ENCODE measurements at places on chromosomes 3 and 15.

DNA sequence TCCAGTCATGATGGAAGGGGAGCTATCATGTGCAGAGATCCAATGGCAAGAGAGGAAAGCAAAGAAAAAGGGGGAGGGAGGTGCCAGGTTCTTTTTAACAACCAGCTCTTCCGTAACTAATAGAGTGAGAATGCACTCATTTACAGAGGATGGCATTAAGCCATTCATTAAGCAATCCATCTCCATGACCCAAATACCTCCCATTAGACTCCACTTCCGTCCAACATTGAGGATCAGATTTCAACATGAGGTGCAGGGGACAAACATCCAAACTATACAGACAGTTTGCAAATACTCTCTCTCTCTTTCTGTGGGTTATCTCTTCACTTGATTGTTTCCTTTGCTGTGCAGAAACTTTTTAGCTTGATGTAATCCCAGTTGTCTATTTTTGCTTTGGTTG lies 21.2 kb downstream of the ZDHHC23 start:
- no peak for DNase-seq

GRCh38 chr3:33954956-33955355 lies 156.5 kb downstream of the PDCD6IP start:
- no peak for DNase-seq

- no peak for DNase-seq
Measured at GRCh38 chr3:141878326-141878725, 1.9 kb downstream of the ATP1B3 start.

GRCh38 chr3:125129512-125129997 lies 73.8 kb upstream of the HEG1 start:
- no peak for DNase-seq

DNA sequence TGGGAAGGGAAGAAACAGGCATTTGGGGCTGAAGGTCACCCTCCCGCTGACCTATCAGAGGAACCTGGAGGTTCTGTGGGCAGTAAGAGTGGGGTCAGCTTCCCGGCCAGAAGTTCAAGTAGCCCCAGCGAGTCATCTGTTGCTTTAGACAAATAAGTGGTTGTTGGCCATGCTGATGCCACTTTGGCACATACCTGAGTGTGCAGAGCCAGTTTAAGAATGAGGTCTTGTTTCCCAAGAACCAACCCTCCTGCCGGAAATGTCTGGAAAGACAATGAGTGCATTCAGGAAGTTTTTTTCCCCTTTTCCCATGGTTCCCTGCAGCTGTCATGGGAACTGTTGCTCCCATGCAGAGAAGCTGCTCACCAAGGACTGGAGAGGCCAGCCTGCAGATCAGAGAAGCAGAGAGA lies 166.7 kb downstream of the ZNF621 start:
- DNase-seq: no peak

GRCh38 chr3:12471241-12471640 lies 13.0 kb upstream of the TSEN2 start:
- peak; percentile 16 for DNase-seq

DNA sequence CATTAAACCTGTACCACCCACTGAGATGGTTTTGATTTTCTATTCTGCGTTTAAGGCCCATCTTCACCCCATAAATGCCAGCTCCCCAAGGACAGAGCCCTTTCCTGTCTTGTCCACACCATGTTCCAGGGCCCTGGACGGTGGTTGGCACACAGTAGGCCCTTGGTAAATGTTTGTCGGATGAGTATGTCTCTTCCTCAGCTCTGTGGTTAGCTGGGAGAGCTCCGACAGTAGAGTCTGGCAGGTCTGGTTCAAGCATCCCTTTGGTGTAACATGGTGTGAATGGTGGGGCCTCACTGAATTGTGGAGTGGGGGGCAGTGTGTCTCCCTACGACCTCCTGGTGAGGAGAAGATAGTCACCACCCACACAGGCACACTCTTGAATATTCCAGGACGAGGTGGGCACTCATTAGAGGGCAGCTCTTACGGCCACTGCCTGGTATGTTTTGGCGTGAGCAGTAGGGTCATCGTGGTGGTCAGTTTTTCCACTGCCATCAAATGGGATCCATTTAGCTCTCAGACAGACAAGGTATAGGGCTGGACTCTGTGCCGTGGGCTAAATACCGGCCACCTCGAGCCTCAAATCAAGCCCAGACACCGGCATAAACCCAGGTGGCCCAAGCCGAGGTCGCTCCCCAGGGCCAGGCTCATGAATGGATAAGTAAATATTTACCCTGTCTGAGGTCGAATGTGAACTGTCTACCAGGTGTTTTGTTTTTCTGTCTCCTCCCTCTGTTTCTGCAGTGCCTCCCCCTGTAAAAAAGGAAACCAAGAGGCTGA lies 61.3 kb downstream of the SMAD3 start:
- DNase-seq: no peak

- no peak for DNase-seq
Measured at GRCh38 chr15:92870010-92870591, 30.0 kb upstream of the CHD2 start.

GRCh38 chr3:39429466-39429865 lies 22.9 kb downstream of the RPSA start:
- no peak for DNase-seq

- no peak for DNase-seq
Measured at GRCh38 chr15:22794063-22794462, 7.6 kb downstream of the NIPA1 start.

GRCh38 chr3:129419476-129419875 lies 9.0 kb downstream of the EFCAB12 start:
- no peak for DNase-seq

GRCh38 chr3:41276191-41276590 lies 76.9 kb downstream of the CTNNB1 start:
- DNase-seq: no peak

DNA sequence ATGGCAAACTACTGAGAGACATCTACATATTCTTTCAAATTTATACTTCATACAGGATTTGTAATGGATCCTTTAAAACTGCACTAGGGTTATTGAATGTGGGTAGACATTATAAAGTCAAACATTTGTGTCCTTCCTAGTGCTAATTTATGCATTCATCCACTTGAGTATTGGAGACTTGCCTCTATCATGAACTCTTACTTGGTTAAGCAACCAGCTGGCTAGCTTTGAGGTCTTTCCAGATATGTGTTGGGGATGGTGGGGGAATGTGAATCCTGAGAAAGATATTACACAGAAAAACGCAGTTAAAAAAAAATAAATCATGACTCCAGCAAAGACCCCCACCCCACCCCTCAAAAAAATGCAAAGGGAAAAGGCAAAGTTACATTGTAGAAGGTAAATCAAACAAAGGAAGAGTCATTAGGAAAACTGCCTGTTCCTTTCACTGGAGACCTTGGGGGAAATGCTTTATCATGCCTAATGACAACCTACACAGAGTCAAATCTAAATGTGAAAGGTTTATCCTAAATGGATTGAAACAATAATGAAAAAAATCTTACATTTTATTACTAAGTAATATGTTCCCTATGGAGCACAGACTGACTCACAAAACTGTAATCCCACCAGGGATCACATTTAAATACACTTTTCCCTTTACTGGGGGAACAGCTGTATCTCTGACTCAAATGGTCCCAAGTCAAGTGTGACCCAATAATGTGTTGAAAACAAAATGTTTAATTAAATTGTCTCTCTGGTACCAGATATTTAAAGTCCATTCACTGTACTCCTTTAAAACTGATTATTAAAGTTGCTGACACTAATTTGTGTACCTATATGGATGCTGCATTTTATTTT lies 522.3 kb downstream of the ROBO1 start:
- DNase-seq: no peak

DNA sequence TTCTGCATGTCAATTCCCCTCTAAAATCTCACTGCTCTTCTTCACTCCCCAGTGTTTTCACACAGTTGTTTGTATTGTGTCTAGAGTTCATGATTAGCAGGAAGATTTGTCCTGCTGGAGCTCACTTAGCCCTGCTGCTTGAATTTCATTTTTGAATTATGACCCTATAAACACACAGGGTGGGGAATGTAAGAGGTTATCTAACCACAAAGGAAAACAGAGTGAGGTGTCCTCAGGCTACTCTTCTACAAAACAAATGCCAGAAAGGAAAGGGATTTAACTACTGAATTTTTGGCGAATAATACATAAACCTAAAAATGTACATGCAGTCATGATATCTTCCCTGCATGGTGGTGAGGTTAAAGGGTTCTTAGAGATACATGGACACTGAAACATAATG lies 215.1 kb upstream of the CNTN4 start:
- no peak for DNase-seq

- DNase-seq: no peak
Measured at GRCh38 chr15:64461721-64462162, 1.4 kb downstream of the ZNF609 start.

GRCh38 chr3:175346573-175347356 lies 487.6 kb downstream of the NAALADL2 start:
- DNase-seq: no peak

DNA sequence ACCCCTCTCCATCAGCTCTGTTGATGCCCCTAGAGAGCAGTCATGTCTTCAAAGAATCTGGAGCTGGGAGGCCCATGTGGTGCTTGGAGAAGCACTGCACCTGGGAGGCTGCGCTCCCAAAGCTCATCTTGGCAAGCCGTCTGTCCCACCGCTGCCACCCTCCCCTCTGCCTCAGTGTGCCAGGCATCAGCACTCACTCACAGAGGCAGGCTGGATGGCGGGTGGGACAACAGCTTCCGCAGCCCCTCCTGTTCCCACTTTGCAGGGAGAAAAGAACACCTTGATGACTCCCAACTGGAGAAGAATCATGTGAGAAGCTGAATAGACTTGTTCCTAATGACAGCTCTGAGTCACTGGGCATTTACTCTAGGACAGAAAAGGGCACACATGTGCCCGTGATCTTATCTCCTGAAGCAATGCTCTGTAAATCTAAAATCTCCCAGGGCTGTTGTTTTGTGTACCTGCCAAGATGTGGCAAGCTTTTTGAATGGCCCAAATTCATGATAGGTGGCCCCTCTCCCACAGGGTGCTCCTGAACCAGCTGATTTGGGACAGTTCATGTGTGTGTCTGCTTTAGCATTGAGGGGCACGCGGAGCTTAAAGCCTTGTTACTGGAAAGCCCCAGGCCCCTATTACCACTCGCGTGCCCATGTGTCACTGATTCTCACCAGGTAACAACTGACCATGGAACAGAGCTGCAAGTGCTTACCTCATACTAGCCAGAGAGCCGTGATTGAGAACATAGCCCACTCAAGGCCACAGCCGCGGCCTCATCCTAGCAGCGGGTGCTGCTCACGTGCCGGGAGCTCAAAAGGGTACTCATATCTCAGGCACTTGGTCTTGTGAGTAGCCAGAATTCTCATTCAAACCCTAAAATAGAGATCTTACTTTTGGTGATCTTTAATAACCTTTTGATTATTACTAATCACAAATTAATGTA lies 104.4 kb downstream of the DNAJB8 start:
- DNase-seq: no peak

DNA sequence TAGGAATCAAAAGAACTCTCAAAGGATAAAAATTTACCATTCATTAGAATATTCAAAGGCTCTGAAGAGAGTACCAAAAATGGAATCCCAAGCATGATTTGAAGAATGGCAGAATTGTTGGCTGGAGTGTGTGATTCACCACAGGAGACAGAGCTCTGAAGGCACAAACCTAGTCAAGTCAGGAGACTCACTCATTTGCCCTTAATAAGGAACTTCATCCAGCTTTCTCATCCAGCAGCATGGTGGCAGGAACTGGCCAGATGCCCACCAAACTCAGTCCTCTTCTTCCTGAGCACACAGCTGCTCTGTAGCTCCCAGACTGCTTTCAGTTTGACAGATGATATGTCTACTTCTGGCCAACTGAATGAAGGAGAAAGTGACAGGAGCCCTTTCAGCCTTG lies 16.5 kb upstream of the HEG1 start:
- DNase-seq: no peak

DNA sequence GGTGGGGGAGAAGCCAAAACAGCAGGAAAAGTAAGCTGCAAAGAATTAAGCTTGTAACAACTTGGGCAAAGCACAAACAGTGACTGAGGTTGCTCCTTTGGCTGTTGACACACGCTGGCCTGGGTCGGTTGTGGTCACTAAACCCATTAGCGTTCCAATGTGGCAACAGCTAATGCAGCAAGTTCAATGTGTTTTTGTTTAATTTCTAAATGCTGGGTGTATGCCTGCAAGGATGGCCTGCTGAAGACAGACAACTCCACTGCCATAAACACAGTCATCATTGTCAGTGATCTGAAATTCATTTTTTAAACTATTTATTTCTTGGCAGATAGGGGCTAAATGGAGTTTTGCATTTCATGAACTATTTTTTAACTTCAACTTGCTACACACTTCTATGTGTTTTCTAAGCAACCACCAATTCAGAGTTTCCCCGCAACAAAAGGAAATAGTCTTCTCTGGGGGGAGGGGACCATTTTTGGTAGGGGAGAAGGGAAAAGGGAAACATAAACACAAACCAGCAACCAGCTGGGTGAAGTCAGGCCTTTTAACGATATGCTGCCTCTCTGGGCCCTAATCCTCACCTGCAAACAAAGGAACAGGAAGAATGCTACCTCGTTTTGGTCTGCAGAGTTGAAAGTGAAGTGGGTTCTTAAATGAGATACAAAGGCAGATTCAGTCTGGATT lies 34.8 kb upstream of the WNT5A start:
- no peak for DNase-seq

- no peak for DNase-seq
Measured at GRCh38 chr3:156558389-156558788, 3.5 kb upstream of the SSR3 start.

- DNase-seq: no peak
Measured at GRCh38 chr3:16897254-16897926, 12.6 kb downstream of the PLCL2 start.

DNA sequence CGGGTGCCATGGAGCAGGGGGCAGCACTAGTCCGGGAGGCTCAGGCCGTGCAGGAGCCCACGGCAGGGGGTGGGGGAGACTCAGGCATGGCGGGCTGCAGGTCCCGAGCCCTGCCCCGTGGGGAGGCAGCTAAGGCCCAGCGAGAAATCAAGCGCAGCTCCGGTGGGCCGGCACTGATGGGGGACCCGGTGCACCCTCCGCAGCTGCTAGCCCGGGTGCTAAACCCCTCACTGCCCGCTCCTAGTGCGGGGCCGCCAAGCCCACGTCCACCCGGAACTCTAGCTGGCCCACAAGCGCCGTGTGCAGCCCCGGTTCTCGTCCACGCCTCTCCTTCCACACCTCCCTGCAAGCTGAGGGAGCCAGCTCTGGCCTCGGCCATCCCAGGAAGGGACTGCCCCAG lies 49.6 kb upstream of the SOX14 start:
- DNase-seq: no peak

DNA sequence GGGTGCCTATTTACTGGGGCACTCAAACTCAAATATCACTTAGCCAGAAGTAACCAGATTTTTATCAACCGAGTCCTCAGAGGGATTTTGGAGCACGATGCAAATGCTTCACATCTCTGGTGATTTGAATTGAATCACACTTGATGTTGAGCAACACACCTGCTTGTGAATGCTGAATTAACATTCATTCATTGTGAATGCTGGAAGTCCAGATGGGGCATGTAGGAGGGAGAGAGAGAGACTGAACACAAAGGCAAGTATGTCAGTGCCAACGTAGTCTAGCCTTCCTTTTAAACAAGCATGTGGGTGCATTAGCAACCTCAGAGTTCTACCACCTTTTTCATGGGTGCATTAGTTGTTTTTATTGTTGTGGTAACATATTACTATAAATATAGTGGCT lies 156.2 kb downstream of the ADAMTSL3 start:
- no peak for DNase-seq

- DNase-seq: no peak
Measured at GRCh38 chr15:101554115-101554915, 64.8 kb upstream of the PCSK6 start.
